ENCODE measurements at places on chromosomes 2 and 18.

DNA sequence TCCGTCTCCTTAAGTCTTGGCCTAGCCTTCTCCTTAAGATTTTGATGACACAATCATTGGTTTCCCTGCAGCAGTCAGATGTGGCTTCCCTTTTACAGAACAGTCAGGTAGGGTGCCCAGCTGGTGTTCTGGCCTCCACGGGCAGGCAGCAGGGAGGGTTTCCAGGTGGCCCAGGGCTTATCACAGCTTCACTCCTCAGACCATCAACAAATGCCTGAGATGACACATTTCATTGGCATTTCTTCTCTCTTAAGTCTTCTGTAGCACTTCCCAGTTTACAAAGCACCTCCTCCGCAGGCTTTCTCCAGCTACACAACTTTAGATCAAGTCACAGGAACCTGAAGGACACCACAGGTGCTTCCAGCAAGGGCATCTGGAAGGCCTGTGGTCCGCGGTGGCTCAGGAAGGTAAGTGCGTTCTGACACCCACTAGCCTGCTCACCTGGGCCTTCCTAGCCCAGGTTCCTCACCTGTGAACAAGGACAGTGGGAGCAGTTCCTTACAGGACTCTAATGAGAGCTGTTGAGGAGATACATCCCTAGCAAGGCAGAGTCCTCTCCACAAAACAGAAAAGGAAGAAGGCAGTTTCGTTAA is 37.6 kb downstream of the PTPN18 start:
- no peak for DNase-seq

GRCh38 chr2:86417961-86418360 is 23.2 kb upstream of the KDM3A start:
- no peak for DNase-seq

DNA sequence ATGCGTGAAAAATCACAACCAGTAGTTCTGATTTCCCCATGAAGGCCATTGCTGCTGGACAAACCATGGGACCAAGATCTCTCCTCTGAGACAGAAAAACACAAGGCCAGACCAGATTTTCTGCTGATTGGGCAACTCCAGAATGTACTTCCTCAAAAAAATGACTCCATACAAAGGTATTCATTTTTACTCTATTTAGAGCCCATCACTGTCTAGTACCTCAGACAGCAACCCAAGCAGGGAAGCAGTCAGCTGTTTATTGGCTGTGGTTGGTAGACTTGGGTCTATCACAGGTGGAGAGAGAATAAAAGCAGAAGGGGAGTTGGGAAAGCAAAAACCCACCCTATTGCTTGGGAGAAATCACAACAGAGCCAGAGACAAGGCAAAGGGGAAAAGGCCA is 219.9 kb downstream of the PIK3C3 start:
- DNase-seq = no peak

GRCh38 chr2:4515871-4516761 is 812.7 kb downstream of the DCDC2C start:
- DNase-seq = no peak

- DNase-seq = no peak
Measured at GRCh38 chr2:148022351-148022750, 1.5 kb downstream of the MBD5 start.
